ENCODE measurements at places on chromosomes 12 and 14.

GRCh38 chr14:22597771-22598098 lies 365 bp upstream of the ABHD4 start:
- DNase-seq, result no peak

GRCh38 chr12:53431187-53431586 lies 7.5 kb downstream of the AMHR2 start:
- no peak for DNase-seq

DNA sequence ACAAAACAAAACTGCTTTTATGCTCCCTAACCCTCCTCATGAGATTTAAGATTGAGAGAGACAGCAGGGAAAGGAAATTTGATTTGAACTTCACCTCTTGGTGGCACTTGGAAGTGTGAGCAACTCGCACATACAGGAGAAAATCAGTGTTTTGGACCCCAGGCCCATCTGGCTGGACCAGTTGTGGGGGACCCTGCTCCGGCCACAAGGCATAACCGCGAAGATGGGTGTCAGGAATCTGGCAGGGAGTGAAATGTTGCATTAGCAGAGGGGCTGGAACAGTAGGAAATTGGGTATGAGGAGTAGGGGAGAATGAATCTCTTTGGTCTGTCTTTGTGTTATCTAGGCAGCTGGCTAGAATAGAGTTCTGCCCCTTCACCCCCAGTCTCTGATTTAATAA lies 1.2 kb downstream of the CIROP start:
- no peak for DNase-seq

DNA sequence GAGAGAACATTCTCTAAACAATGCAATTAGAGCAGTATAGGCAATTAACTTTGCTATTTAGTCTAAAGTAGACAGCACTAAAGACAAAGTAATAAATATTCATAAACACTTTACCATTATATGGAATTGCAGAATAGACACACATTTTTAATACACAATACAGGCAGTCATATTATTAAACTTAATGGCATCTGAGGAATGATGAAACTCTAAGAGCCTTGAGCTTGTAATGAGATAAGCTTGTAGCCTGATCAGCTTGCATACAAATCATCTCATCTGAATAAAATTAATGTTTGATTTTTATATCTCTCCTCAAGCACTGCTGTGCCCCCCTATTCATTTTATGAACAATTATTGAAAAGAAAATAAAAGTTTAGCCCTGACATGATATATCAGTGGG lies 107.6 kb downstream of the MGAT4C start:
- no peak for DNase-seq

DNA sequence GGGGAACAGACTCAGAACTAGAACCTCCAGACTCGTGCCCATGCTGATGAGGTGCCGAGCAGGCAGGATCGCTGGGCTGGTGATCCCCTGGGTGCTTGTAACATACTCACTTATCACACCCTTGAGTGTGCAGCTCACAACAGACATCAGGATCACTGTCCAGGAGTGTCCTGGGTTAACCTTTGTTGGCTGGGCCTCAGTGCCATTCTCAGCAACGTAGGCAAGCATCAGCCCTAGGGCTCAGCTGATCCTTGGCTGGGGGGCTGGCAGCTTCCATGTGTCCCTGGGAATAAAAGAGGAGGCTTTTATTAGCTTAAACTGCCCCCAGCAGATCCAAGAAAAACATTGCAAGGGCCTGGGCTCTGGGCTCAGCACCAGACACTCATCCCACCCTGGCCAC lies 1.6 kb downstream of the TMEM229B start:
- DNase-seq, result no peak

DNA sequence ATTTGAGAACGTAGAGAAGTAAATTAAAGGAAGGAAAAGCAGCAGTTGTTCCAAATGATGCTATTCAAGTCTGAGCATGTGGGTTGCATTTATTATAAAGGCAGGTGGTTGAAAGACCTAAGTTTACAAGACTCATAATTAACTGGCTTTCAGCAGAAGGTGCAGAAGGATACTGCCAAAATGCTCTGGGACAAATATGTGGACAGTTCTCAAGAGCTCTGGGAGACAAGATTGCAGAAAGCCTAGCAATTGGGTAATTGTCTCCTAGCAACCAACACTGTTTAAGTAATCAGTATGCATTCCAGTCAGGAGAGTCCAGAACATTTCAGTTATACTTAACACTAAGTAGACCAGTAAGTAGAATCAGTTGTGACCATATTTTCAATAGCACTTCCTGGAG lies 131.5 kb downstream of the GPR135 start:
- DNase-seq, result no peak

GRCh38 chr12:132106921-132107320 lies 37.2 kb downstream of the DDX51 start:
- DNase-seq, result no peak

- DNase-seq, result peak; percentile 21
These were observed 13.1 kb downstream of the CFAP54 start for GRCh38 chr12:96502477-96502876.

GRCh38 chr12:79929065-79929464 lies 5.8 kb downstream of the PPP1R12A start:
- no peak for DNase-seq

- DNase-seq, result no peak
These were observed 241.6 kb downstream of the BCAT1 start for GRCh38 chr12:24707334-24707733.

- DNase-seq, result no peak
These were observed 128.1 kb downstream of the ITPR2 start for GRCh38 chr12:26704684-26705460.

GRCh38 chr12:55874443-55874842 lies 31.7 kb upstream of the MMP19 start:
- no peak for DNase-seq

GRCh38 chr14:23831596-23831995 lies 122.0 kb upstream of the DHRS4 start:
- DNase-seq, result peak; percentile 8

- no peak for DNase-seq
These were observed 80.9 kb downstream of the ACACB start for GRCh38 chr12:109197327-109197726.

GRCh38 chr14:90330203-90331196 lies 1.2 kb downstream of the NRDE2 start:
- no peak for DNase-seq

- DNase-seq, result no peak
These were observed 585.5 kb downstream of the VRK1 start for GRCh38 chr14:97382616-97383226.

DNA sequence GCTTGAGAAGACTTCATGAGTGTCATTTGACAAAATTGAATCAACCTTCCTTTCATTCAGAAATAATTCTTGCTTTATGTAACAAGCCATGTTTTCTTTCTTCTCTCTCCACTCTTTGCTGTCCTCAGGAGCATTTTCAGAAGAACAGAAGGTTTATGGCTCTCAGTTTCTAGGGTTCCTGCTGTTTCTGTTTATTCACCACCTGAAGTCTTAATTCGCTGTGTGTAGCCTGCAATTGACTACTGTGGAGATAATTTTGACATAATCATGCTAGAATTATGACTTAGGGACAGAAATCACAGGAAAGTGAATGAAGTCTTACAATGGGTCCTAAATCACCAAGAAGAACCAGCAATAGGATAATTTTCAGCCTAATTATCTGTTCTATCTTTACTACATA lies 7.2 kb upstream of the PLEKHG7 start:
- DNase-seq, result no peak

DNA sequence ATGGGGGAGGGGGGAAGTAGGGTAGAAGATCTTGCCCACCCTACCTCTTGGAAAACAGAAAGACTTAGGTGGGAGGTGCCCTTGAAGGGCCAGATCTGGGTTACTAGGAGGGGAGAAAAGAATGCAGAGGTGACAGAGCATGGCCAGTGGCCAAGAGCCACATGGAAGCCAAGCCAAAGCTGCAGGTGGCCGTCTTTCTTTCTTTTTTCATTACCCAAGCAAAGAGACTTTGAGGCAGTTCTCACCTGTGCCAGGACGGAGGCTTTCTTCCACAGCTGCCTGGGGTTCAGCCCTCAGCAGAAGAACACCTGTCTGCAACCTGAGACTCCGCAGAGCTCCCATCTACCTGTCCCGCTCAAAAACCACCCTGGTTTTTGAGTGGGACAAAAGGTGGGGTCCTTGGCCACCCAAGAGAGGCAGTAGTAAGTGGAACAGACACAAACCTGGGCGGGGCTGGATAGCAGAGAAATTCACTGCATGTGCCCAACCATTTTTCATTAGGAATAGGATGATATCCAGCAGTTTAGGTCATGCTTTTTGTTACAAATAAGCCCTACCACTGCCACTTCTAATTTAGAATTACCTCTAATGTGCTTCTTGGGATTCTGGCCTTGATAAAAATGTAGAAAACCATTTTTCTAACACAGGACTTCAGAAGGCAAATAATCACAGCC lies 116.5 kb downstream of the DYRK2 start:
- DNase-seq, result no peak

- peak; percentile 83 for DNase-seq
These were observed 19.0 kb downstream of the SSH1 start for GRCh38 chr12:108838194-108839017.

GRCh38 chr12:93032758-93033157 lies 103.7 kb upstream of the EEA1 start:
- DNase-seq, result no peak

DNA sequence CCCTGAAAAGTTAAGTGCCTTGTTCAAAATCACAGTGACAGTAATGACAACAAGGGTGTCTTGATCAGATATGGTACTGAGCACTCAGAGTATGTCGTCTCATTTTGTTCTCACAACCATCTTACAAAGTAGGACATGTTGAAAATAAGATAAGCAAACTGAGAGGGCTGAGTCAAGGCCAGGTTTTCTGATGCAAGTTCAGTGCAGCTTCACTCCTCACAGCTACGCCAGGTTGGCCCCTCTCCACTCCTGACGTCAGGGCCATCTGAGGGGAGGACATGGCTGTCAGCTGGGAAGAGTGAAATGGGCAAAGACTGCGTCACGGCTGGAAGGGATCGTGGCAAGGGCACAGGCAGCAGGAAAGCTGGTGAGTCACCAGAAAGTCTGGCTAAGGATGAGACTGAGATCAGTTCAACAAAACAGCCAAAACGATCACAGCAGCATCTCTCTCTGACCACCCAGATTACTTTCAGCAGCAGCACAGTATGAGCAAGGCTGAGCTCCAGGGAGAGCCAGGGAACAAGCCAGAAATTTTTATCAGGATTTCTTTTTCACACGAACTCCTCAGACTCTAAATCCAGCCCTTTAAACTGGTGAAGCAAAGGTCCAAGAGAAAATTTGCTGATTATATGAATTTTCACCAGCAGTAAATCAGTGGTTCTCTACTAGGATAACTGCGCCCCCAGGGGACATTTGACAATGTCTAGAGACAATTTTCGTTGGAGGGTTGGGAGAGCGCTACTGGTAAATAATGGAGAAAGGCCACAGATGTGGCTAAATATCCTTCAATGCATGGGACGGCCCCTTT lies 297.9 kb upstream of the AMIGO2 start:
- no peak for DNase-seq

GRCh38 chr14:31582286-31582691 lies 21.1 kb downstream of the NUBPL start:
- no peak for DNase-seq

DNA sequence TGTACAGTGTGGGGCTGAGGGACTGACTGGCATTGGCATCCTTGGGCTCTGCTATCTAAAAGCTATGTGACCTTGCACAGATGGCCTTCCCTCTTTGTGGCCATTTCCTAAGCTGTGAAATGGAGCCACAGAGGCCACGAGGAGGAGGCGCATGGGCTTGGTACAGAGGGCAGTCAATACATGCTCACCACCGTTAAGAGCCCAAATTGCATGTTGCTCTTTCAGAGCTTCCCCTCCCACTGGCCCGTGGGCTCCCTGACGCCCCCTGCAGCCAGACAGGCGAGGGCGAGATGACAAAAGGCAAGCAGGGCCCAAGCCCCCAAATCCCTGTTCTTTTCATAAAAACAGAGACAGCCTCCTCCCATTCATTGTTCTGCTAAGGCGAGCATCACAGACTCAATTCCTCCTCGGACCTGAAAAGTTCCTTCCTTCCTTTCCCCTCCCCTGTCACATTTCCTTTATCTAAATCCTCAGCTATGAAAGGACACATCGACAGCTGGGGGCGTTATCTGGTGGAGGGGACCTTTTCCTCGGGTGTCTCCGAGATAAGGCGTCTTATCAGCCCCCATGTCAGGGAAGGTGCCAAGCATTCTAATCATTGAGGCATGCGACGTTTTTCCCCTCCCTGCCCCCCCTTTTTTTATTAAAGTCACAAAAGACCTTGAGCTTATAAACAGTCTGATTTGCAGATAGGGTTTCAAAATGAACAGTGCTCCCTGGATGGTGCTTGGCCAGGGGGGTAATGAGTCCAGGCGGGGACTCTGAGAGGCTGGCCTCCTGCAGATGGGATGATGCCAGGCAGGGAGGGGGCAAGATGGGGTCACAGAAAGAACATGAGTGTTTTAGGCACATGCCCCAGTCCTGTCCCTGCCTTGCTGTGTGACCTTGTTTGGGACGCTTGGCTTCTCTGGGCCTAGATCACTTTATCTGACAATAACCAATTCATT lies 26.4 kb downstream of the FAM222A start:
- no peak for DNase-seq

Measured in activated naive CD8-positive, alpha-beta T cell treated with anti-CD3 and anti-CD28 coated beads for 36 hours (primary cell).